ENCODE measurements at places on chromosomes 3 and 15. TPM values are rescaled to one million over a fixed set of nuclear protein-coding genes. Genes with fewer than 3 reads are reported as not detected.

DNA sequence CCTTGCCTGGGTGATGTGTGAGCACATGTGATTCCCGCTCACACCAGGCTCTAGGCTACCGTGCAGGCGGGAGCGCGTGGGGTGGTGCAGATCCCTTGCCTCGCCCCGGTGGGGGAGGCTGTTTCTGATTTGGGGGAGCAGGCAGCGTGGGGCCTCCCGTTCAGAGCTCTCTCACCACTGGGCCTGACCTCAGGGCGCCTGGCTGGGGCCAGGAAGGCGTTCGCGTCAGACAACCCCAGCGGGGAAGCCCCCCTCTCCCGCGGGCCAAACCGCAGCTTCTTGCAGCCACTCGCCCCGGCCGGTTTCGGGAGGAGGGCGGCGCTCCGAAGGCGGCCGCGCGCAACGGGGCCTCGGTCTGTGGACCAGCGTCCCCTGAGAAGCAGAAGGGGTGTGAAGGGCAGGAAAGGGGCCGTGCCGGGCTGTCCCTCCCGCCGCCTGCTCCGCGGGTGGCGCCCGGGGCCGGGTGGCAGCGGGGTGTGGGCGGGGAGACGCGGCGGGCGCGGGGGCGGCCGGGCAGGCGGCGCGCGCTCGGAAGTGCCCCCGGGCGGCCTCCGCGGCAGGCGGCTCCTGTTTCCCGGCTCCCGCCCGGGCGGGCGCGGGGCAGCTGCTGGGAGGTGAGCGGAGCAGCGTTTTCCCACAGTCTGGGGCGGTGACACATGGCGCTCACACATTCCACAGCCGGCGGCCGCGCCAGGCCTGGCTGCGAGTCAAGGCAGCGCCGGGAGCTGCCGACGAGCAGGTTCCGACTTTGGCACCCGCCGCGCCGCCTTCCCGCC lies 65.1 kb upstream of the HES1 start:
- DNase-seq = peak; percentile 39

GRCh38 chr3:108548304-108548703 lies 37.9 kb upstream of the MYH15 start:
- DNase-seq = no peak

DNA sequence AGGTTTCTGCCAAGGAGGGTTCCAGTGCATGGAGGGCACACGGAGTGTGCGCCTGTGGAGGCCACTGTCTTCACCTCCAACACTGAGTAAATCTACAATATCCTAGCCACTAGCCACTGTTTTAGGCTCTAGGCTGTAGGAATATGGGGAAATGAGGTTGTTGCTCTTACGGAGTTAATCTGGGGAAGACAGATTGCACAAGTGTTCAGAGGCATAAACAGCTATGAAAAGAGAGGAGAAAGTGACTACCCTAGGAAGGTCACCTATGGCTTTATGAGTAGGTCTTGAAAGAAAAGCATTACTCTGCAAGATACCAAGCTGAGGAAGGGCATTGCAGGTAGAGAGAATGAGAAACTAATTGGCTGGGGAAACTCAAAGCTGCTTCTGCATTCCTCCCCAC lies 85.7 kb downstream of the CYP19A1 start:
- DNase-seq = no peak

DNA sequence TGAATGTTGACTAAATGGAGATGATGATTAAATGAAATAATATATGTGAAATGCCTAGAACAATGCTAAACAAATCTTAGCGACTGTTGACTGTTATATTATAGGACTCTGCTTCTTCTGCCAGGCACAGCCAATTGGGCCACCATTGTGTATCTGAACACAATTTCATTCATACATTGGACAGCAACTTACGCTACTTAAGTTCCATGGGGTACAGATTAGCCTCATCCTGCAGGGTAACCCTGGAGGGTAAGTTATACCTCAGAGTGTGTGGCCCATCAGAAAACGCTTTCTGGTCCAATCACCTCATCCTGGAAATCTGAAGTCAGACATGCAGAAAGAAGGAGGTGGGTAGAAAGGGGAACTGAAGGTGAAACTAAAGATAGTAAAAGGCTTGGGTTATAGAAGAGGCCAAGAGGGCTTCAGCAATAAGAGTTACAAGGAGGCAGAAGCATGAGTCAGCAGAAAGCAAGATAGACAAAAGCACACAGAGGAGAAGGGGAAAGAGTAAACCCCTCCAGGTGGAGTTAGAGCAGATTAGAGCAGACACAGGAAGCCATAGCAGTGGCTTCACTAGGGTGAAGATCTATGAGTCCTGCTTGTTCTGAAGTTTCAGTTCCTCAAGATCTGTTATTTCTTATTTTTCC lies 119.3 kb upstream of the SLC24A5 start:
- no peak for DNase-seq

- no peak for DNase-seq
Measured at GRCh38 chr15:25670025-25670554, 193.0 kb downstream of the ATP10A start.

Gene ITPKA
- 1.5 TPM for polyA plus RNA-seq

DNA sequence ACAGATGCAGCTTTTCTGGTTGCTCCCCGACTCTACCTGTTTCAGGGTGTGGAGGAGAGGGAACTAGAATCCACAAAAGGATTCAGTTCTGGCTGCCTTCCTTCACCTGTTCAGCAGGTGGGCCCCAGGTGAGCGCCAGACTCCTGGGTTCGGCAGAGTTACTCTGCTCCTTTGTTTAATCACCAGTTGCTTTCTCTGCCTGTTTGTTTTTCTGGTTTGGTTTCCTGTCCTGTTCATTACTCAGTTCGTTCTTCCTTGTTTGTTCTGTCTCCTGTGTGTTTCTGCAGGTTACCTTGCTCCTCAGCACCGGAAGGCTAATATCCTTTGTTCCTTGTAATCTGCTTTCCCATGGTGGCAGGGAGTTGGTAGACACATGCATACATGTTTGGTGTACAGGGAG lies 508.5 kb upstream of the ATP11B start:
- no peak for DNase-seq

DNA sequence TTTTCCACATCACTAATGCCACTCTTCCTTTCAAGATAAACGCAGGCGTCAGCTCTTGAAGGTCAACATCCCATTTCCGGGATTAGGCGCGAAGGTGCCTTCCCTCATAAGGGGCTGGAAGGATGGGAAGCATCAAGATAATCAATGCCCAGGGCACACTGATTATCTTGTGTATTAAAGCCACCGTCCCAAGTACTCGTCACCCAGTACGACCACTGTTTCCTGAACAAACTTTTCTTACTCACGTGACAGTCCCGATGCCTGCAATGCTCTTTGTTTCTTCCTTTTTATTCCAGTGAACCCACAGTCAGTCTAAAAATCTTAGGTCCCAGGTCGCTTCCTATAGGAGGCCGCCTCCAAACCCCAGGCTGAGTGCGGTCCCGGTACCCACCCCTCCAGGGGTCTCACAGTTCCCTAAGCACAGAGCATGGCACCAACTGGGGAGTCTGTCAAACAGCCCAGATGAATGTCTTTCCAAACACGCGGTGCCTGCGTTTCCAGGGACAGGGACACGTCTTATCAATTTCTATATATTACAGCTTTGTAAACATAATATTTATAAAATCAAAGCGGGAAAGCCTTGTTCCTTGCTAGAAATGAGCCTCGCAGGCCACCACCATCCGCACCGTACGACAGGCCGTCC lies 589 bp downstream of the ANAPC13 start:
- no peak for DNase-seq

Gene CAMK1
- 28.7 TPM for polyA plus RNA-seq

- DNase-seq = no peak
Measured at GRCh38 chr3:93969443-93969842, 4.3 kb downstream of the PROS1 start.

DNA sequence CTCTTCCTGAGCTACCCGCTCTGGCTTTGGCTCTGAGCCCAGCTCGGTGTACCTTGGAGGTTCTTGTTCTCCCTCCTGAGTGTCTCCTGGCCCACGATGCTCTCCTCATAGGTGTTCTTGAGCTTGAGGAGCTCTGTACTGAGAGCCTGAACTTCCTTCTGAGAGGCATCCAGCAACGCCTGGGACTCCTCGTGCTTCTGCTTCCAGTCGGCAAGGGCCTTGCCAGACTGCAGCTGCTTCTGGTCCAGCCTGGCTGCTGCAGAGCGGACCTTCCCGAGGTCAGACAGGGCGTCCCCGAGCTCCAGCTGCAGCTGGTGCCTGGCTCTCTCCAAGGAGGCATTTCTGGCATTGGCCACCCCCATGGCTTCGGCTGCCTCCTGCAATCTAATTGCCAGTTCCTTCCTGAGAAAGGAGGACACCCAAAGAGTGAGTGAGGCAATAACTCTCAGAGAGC lies 99.8 kb downstream of the MYH15 start:
- no peak for DNase-seq

DNA sequence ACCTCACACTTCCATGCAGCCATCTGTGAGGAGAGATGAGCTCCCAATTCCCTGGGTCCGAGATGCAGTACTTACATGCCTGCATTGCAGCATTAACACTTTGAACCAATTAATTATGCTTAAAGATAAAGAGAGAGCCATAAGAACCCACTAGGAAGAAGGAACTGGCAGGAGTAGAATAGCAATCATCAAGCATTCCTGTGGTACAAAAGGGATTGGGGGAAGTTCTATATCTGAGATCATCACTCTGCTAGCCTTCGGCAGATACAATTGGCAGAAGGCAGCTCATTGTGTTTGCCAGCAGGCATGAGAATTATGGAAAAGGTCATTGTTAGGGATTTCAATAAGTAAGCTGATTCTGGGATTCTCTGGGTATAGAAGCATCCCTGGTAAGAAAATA lies 891.4 kb downstream of the NTRK3 start:
- peak; percentile 42 for DNase-seq

DNA sequence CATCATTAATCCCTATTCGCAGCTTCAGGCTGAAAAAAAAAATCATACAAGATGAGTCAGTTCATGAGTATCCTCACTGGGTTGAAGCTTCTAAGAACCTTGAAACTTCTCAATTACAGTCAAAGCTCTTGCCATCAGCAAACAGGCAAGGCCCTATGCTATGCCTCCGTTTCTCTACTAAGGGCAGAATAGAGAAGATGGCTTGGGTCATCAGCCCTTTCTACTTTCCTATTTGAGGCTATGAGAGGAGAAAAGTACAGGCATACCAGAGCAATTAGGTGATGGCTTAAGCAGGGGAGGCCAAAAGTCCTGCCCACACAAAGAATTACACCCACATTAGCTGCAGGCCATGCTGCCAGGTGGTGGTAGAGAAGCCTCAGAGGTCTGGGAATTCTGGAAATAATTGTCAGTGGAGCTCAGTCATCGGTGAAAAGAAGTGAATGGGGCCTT lies 89.0 kb downstream of the MRPL46 start:
- DNase-seq = peak; percentile 18

GRCh38 chr3:30676424-30677346 lies 70.3 kb downstream of the TGFBR2 start:
- DNase-seq = no peak

GRCh38 chr3:180804916-180805315 lies 107.6 kb upstream of the FXR1 start:
- DNase-seq = no peak

DNA sequence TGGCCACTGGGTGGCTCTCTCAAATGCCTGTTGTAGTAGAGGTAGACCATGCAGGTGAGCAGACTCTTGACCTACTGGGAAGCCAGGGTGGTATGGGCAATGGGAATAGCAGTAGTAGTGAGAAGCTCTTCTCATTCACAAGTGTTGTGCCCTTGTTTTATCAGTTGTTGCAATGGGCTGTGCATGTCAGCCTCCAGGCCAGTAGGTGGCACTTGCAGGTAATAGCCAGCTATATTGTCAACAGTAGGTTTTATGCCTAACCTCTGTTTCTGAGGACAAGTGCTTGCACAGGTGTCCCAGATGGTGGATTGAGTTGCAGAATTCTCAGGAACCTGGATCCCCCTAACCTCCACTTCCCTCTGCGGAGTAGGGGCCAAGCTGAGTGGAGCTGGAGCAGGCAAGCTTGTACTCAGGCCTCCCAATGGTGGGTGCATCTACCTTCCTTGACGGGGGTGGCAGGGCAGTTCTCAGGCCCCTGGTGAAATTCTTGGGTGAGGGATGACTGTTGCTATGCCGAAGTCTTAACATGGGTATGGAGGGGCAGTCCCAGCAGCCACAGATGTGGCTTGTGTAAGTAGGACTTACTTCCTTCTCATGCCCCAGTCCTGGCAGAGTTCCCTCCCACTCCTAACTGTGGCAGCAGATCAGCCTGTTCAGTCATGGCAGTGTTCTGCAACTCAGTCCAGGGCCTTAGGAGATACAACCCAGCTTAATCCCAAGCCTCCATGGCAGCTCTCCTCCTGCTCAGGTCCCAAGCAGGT lies 104.3 kb downstream of the NEO1 start:
- no peak for DNase-seq

Gene IMPG2
- 0.19 TPM for polyA plus RNA-seq

Gene ARID3B
- 1.6 TPM for polyA plus RNA-seq

GRCh38 chr3:71308836-71309235 lies 274.7 kb downstream of the FOXP1 start:
- no peak for DNase-seq

GRCh38 chr15:40111888-40112287 lies 3.2 kb upstream of the BMF start:
- no peak for DNase-seq
